GM20000 (cell line): ENCODE measurements at places on chromosomes 6 and 20.

GRCh38 chr6:16721977-16722376 is 39.3 kb downstream of the ATXN1 start:
- no peak for DNase-seq

DNA sequence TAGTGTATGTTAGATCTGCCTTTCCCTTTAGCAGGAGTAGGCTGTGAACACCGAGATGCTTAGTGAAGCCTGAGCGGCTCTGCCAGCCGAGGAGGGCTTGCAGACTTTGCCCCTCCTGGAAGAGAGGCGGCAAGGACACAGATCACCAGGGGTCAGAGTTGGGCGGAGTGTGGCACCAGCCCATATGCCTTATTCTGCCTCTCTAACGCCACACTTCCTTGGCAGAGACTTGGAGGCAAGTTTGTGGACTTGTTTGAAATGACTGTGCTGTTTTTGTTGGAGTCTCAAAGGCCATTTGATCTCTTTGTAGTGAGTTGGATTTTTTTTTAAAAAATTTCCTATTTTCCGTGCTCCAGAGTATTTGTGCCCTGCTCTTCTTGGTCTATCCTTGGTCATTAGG is 44.5 kb upstream of the CLDN20 start:
- no peak for DNase-seq

GRCh38 chr6:123681957-123682462 is 45.3 kb upstream of the TRDN start:
- no peak for DNase-seq

- peak; percentile 54 for DNase-seq
Observed at GRCh38 chr6:13395272-13396237, 67.2 kb upstream of the TBC1D7 start.

GRCh38 chr6:17421406-17421805 is 28.0 kb downstream of the CAP2 start:
- no peak for DNase-seq

DNA sequence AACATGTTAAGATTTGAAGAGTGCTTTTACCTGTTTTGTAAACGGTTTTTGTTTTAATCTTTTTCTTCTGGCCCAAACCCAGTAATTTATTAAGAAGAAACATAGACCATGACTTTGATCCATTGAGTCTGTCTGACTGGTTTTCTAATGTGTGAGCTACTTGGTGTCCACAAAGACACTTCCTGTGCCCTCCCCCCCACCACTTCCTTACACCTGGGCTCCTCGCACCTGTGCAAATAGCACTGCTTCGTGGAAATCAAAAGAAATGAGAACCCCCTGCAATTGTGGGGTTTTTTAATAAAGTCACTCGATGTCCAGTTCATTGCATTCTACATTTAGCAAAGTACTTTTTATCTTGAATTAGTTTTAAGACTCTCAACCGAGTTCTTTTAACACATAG is 65.5 kb downstream of the SMOC2 start:
- DNase-seq: no peak

DNA sequence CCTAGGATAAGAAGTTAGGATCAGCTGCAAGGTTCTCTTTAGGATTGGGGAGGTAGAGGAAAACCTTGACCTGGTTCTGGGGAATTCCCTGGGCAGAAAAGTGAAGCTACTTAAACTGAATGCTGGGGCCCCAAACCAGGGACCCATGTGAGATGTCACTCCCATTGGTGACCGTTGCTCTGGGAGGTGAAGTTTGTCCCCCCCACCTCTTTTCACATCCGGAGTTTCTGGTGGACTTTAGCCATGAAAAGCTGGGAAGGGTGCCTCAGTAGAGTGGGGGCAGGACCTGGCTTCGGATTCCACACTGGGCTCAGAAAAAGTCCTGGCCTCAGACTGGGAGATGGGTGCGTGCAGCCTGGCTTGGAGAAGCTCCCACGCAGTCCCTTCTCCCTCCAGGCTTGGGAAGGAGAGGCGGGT is 13.2 kb downstream of the TJAP1 start:
- no peak for DNase-seq

DNA sequence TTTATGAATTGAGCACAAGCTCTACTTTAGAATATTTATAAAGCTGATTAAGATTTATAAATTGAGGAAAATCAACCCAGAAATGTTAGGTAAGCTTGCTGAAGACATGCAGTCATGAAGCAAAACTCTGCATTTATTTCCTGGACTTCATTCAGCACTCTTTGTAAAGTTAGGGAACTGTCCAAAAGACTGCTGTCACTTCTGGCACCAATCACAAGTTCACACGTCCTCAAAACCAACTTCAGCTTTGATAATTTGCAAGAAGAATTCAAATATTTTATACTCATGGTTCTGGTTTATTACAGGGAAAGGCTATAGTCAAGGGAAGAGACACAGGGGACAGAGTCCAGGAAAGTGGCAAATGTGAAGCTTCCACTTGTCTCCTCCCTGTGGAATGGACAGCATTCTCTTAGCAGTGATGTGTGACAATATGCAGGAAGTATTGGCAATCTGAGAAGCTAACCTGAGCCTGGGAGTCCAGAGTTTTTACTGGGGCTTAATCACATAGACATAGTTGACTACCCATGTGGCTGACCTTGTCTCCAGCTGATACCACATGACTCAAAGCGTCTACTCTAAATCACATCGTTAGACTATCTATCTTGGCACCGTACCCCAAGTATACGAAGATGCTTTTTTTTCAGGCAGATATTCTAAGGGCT is 85.4 kb downstream of the PPP1R14C start:
- no peak for DNase-seq

- no peak for DNase-seq
Observed at GRCh38 chr6:145669627-145670034, 65.7 kb downstream of the EPM2A start.

- DNase-seq: no peak
Observed at GRCh38 chr6:143270026-143270425, 180.5 kb downstream of the ADAT2 start.

DNA sequence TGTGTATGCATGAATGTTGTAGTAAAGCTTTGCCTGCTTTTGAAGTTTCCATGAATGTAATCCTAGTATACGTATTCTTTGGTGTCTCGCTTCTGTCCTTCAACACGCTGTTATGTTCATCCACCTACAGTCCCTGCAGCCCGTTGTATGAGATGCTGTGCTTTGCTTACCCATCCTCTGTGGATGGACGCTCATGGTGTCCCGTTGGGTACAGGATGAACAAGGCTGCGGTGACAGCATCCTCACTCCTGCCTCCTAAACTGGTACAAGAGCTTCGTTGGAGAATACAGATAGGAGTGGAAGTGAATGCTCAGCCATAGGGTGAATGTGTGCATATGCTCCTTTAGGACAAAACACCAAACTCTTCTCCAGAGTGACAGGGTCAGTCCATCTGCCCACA is 366.2 kb downstream of the ZFAND3 start:
- DNase-seq: no peak

GRCh38 chr20:17863577-17864292 is 104.9 kb downstream of the SNX5 start:
- no peak for DNase-seq

- DNase-seq: peak; percentile 65
Observed at GRCh38 chr6:108874470-108875160, 26.4 kb downstream of the ARMC2 start.

- no peak for DNase-seq
Observed at GRCh38 chr6:25014791-25015560, 79.2 kb upstream of the RIPOR2 start.

GRCh38 chr20:23066772-23067171 is 17.3 kb upstream of the THBD start:
- DNase-seq: no peak

DNA sequence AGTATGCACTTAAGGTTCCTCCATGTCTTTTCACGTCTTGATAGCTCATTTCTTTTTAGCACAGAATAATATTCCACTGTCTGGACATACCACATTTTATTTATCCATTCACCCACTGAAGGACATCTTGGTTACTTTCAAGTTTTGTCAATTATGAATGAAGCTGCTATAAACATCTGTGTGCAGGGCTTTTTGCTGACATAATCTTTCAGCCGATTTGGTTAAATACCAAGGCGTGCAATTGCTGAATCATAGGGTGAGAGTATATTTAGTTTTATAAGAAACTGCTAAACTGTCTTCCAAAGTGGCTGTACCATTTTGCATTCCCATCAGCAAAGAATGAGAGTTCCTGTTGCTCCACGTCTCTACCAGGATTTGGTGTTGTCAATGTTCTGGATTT is 44.9 kb upstream of the PHACTR2 start:
- DNase-seq: no peak

GRCh38 chr6:39452306-39453145 is 130.0 kb upstream of the KCNK16 start:
- DNase-seq: no peak
